Renal pelvis (tissue), 12 donors: ENCODE measurements at places on chromosomes 4 and X.

DNA sequence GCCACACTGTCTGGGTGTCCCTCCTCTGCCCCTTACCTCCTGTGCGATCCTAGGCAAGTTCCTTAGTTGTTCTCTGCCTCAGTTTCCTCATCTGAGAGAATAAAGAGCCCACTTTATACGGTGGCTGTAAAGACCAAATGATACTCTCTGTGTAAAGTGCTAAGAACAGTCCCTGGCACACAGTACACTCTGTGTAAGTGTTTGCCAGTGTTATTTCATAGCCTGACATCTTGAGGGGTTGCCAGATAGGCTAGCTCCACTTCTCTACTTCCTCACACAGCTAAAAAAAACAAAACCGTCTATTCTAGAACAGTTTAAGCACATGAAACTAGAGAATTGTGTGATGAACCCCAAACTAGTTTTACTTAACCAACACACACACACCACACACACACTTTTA, 17.1 kb downstream of the SPON2 start:
- DNase-seq = no peak

- DNase-seq = no peak
These were observed 35.1 kb downstream of the PRKX start for GRCh38 chrX:3678328-3678727.

DNA sequence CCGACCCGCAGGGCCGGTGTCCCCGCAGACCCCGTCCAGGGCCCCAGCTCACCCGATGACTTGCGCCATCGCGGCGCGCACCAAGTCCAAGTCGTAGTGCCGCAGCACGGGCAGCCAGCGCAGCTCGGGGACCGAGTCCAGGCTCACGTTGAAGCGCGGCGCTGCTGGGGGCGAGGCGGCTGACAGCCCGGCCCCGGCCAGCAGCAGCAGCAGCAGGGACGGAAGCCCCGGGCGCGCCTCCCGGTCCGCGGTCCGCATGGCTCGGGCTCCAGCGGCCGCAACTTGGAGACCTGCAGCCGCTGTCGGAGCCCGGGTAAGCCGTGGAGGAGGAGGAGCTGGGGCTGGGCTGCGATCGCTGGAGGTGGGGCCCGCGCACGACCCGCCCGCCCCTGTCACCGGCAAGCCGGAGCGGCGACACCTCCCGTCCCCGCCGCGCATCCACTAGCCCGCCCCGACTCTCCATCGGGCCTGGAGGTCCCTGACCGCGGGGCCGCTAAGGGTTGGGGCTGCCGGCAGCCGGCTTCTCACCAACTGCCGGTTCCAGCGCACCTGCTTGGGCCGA, at the start of gene NAAA:
NAAA (minus strand) TSS at position 322 of the 562 bp plus-strand sequence; CDS start at position 258, 64 bp downstream.
- peak; percentile 41 for DNase-seq

- DNase-seq = peak; percentile 56
These were observed 24.1 kb downstream of the ZCCHC12 start for GRCh38 chrX:118847676-118848075.

- peak; percentile 12 for DNase-seq
These were observed 186.7 kb downstream of the LARP7 start for GRCh38 chr4:112823606-112824005.

- DNase-seq = no peak
These were observed 89.0 kb downstream of the GEMIN8 start for GRCh38 chrX:13940671-13941070.

DNA sequence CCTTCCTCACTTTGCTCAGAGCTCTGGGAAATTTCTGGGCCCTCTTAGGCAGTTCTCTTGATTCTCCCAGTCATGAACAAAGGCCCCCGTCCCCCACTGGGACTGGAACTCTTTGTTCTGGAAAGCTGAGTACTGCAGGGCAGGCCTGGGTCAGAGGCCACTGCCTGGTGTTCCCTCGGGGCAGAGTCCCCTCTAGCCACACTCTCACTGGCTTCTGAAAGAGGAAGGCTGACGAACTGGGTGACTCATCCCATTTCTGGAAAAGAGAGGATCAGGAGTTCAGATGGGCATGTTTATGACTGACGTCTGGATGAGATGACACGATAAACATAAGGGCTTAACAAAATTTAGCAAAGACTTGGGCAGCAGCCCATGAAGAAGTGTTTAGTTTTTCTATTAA, 47.7 kb downstream of the DDX3X start:
- DNase-seq = no peak

DNA sequence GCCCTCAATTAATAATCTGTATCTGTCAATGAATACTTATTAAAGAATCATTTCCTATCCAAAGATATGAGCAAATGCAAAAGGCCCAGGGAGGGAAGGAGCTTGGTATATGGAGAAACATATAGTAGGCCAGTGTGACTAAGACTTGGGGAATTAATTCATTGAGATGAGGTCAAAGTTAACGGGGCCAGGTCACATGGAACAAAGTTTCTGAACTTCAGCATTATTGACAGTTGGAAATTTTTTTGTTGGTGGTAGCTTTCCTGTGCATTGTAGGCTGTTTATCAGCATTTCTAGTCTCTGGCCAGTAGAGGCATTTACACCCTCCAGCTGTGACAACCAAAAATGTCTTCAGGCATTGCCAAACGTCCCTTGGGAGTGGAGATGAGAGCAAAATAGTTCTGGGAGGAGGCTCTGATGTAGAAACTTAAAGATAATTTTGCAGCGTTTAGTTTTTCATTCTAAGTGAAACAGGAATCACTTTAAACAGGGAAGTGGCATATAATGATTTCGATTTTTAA, 202.0 kb downstream of the SLC4A4 start:
- DNase-seq = no peak

- DNase-seq = peak; percentile 62
These were observed 13.7 kb downstream of the ADH6 start for GRCh38 chr4:99205153-99205979.

GRCh38 chr4:140704964-140705363, 51.2 kb downstream of the TBC1D9 start:
- no peak for DNase-seq

GRCh38 chrX:71128915-71129765, 10.7 kb downstream of the MED12 start:
- DNase-seq = no peak

DNA sequence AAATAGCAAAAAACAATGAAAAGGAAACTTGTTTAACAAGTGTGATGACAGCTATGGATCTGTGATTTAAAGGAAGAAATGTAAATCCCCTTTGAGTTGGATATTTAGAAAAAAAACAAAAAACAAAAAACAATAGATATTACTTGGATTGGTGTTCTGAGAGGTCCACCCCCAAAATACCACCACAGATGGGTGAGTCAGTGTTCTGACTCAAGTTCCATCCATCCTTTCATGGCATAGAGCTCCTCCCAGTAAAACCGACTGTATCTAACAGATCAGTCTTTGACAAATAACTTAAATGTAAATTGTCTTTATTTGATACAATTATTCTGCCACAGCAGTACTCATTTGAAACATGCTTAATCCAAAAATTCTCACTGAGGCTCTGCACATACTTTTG, 27.4 kb downstream of the TMPRSS11B start:
- no peak for DNase-seq

DNA sequence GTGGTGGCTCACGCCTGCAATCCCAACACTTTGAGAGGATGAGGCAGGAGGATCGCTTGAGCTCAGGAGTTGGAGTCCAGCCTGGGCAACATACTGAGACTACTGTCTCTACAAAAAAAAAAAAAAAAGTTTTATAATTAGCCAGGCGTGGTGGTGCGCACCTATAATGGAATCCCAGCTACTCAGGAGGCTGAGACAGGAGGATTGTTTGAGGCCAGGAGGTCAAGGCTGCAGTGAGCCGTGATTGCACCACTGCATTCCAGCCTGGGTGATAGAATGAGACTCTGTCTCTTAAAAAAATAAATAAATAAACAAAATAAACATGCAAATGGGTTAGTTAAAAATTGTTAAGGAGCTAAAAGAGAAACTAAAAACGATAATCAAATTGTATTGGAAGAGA, 7.7 kb downstream of the GLOD5 start:
- DNase-seq = no peak

DNA sequence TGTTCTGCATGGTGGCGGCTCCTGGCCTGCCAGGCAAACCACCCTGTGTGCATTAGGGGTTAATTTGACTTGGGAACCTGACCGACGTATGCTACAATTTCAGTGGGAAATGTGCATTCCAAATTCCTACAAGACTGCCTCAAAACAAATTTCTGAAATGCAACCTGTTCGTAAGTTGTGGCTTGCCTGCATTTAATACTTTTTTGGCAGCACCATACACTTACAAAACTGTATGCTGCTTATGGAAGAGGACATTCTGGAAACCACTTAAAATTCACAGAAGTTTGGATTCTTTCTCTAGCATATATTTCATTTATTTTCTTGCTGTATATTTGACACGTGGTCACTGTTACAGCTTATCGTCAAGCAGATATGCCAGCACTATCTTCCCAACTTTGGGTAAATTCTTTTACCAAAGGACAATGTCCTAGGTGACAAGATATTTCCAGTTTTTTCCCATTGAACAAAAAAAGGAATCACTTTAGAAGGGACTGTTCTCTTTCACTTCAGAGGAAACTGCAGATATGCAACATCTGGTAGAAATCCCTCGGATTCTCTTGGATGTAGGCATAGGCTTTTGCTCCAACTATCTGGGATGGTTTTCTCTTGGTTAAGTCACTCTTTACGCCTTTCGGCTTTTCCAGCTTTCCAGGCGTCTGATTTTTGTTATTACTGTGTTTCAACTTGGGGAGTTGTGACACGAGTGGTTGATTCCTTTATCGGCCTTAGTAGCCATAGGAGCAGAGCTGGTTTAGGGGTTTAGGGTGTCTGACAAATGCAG, 9.7 kb upstream of the TENM3 start:
- DNase-seq = no peak

DNA sequence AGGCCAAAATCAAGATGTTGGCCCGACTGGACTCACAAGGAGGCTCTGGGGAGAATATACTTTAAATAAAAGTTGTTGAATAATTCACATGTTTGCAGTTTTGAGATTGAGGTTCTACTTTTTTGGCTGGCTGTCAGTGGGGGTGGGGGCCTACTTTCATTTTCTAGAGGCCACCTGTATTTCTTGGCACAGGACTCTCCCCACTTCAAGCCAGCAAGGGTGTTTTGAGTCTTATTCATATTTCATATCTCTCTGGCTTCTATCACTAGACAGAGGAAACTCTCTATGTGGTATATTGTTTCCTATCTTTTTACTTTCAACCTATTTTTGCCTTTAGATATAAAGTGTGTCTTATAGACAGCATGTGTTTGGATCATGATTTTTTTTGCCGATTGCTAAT, 266.4 kb downstream of the PRR32 start:
- no peak for DNase-seq

GRCh38 chrX:10310511-10310910, 153.7 kb downstream of the CLCN4 start:
- DNase-seq = peak; percentile 26

DNA sequence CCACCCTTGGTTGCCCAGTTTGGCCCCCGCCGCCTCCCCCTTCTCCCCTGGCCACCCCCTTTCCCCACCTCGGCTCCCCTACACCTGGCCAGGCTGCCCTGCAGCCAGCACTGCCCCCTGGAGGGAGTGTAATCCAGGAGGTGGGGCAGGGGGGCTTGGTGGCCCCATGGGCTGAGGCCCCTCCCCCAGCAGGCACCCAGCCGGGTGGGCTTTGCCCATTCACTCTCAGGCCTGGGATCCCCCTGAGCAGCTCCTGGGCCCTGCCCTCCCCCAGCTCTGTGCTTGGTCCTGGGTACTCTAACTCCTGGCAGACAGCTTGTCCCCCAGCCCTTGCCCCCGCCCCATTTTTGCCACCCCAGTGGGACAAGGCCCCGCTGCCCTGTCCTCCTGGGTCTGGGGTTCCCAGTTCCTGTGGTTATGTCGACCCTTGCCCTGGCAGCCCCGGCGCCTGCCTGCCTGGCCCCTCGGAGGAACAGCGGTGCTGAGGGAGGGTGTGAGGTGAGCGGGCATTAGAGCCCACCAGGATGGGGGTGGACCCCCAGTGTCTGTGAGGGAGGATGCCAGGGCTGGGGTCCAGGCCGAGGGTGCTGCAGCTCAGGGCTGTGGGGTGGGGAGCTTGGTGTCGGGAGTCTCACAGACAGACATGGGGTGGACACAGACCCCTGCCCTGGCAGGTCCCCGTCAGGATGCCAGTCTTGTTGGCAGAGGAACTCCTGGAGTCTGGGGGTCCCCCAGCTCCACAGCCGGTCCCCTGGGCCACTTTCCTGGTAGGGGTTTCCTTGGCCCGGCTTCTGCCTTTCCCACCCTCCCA, 10.2 kb downstream of the NAT8L start:
- DNase-seq = no peak

GRCh38 chr4:90293320-90293719, 166.1 kb downstream of the CCSER1 start:
- no peak for DNase-seq

DNA sequence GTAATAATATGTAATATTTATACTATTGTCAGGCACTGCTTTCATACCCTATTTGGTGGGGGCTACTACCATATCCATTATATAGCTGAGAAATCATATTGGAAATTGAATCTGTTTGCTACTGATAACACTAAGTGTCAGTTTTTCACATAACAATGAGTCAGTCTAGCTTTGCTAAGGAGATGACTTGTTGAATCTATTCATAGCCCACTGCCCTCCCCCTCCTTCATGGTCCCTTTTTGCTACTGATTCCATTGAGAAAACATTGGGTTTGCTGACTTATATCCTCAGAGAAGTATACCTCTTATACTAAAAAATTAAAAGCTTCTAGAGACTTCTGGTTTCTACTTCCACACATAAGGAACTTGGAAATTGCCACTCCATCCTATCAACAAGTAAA, 1898.4 kb downstream of the STIM2 start:
- DNase-seq = no peak

GRCh38 chr4:139763205-139763604, 97.6 kb downstream of the MGST2 start:
- DNase-seq = no peak

- DNase-seq = no peak
These were observed 63.7 kb upstream of the CD99 start for GRCh38 chrX:2627272-2627867.

DNA sequence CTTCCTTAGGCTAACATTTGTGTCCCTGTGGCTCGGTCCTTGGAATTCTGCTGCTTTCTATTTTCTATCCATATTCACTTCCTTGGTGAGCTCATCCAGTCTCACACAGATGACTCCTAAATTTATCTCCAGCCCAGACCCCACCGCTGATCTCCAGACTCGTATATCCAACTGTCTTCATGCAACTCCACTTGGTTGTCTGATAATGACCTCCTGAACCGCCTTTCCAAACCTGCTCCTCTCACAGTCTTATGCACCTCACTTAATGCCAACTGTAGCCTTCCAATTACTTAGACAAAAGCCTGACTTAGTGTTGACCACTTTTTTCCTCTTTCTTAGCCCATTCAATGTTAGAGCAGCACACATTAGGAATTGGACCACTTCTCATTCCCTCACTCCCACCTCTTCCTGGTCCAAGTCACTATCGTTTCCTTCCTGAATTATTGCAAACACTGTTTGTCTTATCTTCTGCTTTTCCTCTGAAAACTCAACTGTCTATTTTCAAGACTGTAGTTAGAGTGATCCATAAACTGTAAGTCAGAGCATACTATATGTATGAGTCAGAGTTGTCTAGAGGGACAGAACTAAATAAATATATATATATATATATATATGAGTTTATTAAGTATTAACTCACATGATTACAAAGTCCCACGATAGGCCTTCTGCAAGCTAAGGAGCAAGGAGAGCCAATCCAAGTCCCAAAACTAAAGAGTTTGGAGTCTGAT, 292.5 kb downstream of the UNC5C start:
- DNase-seq = no peak
